Foreskin keratinocyte (primary cell): ENCODE measurements at places on chromosomes 2 and 18. TPM values are rescaled to one million over a fixed set of nuclear protein-coding genes. Genes with fewer than 3 reads are reported as not detected.
A peak's percentile ranks its signal among the peaks of the same experiment; 100 is the strongest.

Gene CYRIA
- total RNA-seq, result 0.10 and 0.14 TPM in 2 replicates

DNA sequence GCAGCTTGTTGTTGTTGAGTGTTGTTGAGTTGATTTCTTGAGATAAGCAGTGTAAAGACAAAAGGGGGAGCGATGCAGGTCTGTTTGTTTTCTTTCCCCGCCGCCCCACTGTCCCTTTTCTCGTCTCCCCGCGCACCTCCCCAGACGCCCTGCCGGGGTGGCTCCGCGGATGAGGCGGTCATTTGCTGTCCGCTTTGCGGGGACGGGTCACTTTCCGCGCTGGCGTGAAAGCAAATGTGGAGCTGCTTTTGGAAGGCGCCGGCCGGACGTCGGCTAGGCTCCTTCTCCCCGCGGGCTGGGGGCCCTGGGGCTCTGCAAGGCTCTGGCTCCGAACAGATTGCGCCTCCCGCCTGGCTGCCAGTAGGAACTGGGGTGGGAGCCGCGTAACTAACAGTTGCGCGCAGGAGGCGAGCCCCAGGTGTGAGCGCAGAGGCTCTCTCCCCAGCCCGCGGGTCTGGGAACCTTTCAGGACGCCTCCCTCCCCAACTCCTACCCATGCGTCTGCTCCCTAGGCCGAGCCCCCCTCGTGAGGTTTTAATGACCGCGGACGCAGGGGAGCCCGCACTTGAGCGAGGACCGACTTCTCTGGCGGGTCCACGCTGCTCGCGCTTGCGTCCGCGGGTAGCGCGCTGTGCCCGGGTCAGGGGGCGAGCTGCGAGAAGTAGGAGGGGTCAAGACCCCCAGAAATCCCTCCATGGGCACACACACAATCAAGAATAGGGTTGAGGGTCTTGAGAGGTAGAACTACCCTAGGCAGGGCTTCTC, 146.6 kb downstream of the MEIS1 start:
- no peak for DNase-seq

DNA sequence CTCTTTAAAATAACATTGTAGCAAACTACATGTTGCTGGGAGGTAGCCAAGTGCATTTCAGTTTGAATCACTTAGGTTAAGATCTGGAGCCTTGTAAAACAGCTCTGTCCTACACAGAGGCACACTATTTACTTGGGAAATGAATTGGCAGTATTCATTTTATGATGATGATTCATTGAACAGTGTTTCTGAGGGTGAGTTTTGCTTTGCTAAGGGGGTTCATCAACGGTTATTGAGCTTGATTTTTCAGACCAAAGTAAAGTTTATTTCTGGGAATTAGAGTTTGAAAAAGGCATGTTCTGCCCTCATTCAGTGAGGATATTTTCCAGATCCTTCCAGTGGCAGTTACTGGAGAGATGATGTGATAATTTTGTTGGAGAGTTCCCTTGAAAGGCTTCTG, 55.6 kb downstream of the CCDC85A start:
- no peak for DNase-seq

DNA sequence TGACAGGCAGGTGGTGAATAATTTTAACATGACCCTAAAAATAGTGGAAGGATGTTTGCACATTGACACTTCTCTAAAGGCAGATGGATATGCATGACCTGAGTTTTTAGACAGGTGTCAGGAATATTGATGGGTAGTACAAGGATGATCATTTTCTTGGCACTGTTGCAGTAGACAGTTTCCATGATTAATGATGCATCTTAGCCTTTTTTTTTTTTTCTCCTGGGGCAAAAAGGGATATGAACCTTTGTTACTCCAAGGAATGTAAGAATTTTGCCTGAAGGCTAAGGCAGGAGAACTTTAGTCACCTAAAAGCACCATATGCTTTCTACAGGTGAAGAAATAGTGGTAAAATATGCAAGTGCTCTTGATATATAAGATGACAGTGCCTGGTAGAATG, 136.3 kb upstream of the CAVIN2 start:
- DNase-seq, result peak; percentile 24

DNA sequence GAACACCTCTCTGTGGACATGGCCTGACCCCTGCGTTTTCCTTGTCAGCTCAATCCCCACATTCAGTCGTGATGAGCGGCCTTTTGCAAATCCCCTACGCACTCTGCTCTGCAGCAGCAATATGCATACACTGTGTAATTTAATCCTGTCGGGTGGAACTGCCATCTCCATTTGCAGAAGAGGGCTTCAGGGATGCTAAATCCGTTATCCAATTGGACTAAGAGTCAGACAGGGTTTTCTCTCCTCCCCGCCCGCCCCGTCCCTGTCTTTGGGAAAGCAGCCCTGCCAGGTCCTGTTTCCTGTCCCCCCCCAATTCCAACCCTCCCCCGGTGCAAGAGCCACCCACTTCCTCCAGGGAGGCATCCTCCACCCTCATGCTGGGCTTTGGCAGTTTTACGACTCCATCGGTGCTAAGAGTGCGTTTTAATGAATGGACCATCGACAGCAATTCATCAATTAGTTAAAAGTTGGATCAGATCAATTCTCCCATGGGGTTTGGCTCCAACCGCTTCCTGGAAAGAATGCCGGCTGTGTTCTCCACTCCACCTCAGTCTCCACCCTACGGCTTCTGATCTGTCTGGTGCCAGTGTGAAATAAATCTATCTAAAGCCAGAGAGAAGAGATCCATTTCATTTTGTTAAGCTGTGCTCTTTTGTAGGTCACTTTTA, 53.5 kb upstream of the ASAP2 start:
- DNase-seq, result no peak

DNA sequence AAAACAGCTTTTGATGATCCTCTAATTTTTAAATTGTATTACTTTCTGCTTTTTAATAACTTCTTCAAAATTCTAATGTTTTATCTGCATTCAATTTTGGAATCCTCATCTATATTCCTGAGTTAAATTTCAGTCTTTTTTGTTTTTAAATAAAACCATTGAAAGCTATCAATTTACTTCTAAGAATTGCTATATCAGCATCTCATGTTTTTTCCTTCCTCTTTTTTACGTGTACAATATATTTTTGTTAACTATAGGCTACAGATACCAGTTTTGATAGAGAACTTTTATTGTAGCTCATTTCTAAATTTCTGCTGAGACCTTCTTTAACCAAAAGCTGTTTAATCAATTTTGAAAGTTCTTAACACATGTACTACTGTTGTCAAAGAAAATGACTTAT, 84.5 kb downstream of the SS18 start:
- no peak for DNase-seq

DNA sequence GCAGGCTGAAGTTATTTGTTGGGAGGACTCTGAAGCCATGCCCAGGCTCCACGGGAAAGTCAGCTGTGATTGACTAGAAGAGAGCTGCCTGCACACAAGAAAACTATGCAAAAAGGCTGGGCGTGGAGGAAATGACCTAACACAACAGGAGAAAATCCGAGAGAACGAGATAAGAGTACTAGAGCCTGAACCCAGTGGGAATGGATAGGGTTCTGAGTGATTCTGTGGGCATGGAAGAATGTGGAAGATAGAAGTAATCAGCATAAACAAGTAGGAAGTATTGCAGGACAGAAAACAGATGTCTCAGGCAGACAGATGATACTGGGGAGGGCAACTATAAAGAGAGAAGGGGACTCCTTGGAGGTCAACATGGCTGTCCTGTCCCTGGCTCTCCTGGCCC, 12.1 kb upstream of the COPS8 start:
- DNase-seq, result peak; percentile 80
